ENCODE measurements at places on chromosomes 12 and 14. TPM values are rescaled to one million over a fixed set of nuclear protein-coding genes. Genes with fewer than 3 reads are reported as not detected.

DNA sequence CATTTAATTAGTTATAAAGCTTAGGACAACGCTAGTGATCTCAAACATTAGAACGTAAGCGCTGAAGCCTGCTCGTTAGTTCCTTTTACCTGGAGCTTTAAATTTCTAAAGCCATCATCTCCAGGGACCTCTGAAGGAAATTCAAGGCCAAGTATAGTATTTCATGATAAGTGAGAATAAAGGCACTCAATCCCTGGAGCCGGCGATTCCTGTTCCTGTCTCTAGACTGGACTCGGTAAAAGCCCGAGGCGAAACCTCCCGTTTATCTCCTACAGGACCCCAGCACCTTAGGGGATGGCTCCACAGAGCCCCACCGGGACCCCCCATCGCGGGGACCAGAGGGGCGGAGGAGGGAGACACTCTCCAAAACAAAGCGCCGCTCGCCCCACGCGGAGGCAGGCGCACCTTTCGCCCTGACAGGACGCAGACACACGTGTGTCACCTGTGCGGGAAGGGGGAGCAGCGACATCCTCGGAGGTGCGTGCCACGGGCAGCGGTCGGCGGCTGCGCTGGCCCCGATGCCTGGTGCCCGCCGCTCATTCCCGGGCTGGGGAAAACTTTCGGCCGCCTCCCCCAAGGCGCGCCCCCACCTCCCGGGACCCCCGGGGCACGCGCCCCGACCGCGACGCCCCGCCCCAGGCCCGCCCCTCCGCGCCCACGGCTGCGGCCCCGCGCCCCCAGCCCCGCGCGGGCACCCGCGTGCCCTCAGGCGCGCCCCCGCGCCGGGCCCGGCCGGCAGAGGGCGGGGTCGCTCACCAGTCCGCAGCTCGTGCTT, 678 bp downstream of the RPS6KA5 start:
- DNase-seq: no peak

GRCh38 chr12:59431266-59431665, 164.6 kb upstream of the SLC16A7 start:
- DNase-seq: no peak

DNA sequence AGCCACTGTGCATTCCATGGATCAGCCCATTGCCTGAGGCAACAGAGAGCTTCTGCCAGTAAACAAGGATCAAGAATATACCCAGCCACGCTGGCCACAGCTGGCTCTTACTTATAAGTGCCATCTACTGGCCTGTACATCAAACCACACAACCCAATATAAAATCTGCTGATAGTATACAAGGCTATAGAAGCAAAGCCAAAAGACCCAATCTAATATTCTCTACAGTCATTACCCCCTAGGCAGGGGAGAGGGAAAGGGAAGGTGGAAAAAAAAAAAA, 4.4 kb upstream of the FAM186B start:
- DNase-seq: no peak

GRCh38 chr14:79724934-79725717, 486.2 kb downstream of the DIO2 start:
- no peak for DNase-seq

- peak; percentile 10 for DNase-seq
Observed at GRCh38 chr12:102811110-102811737, 105.8 kb downstream of the PAH start.

GRCh38 chr12:131082290-131083194, 128.8 kb downstream of the ADGRD1 start:
- no peak for DNase-seq

DNA sequence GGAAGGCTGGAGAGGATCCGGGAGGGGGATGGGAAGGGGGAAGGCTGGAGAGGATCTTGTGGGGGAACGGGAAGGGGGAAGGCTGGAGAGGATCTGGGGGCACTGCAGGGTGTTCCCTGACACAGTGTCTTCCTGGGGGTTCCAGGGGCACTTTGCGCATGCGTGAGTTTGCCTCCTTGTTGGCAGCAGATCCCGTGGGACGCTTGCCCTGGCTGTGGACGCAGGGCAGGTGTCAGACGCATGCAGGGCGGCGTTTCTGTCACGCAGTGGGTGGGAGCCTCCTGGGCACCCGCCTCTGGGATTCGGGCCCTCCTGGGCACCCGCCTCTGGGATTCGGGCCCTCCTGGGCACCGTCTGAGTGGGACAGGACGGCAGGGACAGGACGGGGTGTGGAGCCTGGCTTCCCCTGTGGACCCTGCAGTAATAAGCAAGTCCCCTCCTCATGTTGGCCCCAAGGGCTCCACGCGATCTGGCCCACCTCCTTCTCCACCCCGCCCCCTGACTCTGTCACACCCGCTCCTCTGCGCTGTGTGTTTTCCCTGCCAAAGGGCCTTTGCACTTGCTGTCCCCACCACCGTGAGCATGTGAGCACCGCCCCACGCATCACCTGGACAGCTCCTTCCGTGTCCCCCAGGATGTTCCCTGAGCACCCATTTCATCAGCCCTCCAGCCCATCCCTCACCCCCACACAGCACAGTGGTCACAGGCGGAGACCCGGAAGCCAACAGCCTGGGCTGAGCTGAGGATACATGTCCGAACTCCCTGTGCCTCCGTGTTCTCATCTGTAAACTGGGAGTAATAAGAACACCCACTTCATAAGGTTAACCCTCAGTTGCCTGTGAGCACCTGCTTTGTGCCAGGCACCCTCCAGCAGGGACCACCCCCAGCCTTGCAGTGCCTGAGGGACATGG, 4.4 kb downstream of the MMP17 start:
- DNase-seq: peak; percentile 68

GRCh38 chr14:57025456-57025855, 215.2 kb upstream of the OTX2 start:
- DNase-seq: no peak

DNA sequence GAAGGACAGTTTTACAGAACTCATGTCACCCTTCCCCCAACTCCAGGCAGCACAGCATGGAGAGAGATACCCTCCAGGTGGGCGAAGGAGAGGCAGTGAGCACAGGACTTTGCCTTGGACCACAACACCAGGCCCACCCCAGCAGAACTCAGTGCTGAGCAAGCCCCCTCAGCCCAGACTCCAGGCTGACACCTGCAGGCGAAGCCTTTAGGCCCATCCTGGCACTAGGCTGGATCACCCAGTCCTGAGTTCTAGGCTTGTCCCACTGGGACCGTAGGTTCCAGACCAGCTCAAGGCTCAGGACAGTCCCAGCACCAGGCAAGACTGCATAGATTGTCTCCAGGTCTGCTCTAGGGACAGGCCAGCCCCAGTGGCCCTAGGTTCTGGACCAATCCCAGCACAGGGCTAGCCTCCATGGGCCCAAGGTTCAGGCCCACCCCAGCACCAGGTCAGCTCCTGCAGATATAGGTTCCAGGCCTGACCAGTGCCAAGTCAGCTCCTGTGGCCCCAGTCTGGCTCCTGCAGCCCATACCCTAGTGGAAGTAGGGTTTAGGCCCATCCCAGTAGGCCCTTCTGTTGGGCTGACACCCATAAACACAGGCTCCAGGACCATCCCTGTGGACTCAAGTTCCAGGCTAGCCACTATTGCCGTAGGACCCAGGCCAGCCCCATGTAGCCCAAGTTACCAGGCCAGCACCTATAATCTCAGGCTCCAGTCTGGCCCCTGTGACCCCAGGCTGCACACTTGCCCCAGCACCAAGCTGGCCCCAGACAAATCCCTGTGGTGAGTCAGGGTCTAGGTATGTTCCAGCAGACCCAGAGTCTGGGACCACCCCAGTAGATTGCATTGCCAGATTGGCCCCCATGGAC, 9.4 kb downstream of the WASHC3 start:
- no peak for DNase-seq

GRCh38 chr12:53113951-53114350, 10.7 kb downstream of the SOAT2 start:
- DNase-seq: no peak

- DNase-seq: no peak
Observed at GRCh38 chr12:112178796-112179195, 53.4 kb downstream of the TRAFD1 start.

DNA sequence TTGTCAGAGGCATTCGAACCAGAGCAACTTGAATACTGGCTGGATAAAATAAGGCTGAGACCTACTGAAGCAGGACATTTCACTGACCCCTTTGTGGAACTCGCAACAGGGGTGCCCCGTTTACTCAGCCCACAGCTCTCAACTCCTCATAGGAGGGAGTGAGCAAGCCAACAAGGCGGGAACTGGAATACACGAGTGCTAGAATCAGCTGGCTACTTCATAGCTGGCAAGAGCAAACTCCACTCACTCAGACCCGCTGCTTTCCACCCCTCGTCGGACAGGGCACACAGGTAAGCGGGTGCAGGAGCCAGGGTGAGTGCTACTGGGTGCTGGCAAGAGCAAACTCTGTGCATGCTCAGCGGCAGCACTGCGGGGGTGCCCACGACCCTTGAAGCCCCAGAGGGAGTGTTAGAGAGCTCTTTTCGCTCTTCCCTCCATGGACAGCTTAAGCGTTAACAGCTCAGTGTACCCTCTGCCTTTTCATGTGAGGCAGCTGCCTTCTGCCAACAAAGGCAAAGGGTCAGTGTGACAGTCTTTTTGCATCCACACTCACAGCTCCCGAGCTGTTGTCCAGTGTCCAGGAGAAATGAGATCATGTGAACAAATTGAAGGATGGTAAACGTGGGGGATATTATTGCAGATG, 15.7 kb downstream of the CAPZA3 start:
- DNase-seq: no peak

DNA sequence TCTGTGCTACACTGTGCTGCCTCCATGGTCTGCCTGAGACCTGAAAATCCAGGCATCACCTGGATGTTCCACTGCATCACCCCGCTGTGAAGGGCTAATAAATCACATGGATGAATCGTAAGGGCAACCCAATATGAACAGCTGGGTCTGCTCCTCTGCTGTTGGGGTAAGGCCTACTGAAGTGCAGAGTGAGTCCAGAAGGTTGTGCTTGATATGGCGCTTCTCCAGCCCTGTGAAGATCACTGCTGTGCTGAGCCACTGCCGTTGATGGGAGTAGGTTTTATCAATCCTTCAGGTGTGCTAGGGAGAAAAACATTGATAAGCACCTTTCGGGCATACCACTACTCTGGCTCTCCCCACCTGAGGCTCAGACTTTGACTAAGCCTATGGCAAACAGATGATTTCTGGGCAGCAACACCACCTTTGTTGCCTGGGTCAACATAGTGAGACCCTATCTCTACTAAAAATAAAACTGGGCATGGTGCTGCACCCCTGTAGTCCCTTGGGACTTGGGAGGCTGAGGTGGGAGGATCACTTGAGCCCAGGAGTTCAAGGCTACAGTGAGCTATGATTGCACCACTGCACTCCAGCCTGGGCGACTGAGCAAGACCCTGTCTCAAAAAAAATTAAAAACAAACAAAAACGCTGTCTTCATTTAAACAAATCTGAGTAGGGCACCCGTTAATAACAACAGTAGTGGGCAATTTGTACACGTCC, 1.7 kb downstream of the ACVRL1 start:
- DNase-seq: no peak

DNA sequence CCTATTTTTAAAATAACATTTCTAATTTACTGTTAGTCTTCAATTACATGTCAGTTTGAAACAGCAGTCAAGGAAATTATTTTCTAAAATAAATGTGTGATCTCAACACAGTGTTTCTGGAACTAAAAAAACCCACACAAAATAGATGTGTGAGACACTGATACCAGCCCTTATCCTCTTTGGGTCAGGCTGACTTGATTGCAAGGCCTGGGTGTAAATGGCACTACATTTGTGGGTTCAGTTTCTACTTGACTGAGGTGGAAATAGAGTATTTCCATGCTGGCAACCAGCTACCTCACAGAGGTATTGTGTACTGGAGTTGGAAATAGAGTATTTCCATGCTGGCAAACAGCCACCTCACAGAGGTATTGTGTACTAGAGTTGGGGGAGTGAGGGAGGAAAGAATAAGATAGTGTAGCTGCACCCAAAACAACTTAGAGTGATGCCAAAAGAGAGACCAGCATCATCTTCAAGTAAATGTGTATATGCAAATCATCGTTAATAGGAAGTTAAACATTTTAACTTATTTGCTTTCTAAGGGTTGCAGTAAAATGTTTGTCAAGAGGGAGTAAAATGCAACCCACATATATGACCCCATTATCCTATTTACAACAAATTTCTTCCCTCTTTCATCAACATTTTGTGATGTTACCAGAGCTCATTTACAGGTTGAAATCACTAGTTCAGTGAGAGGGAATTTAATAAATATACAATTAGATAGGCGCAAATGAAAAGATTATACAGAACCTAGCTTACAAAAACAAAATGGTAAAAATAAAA, 10.7 kb upstream of the LYZ start:
- DNase-seq: no peak

GRCh38 chr14:74495356-74495755, 1.8 kb downstream of the ISCA2 start:
- peak; percentile 69 for DNase-seq

DNA sequence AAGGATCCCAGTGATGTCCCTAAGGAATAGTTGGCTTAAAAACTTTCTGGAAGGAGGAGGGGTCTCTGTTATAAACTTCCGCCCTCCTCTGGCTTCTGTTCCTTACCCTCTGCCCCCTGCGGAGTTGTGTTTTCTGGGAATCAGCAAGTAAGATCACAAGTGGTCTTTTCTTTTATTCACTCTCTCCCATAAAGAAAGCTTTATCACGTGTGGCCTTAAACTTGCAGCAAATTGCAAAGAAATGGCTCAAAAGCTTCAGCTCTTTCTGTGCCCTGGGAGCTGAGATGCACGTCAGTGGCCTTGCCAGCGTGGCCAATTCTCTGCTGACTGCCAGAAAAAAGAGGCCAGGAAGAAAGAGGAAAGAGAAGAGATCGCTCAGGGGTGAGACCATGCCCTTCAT, at the start of gene SLCO1C1:
Gene SLCO1C1, plus strand, starts transcription at position 101 of the 400 bp plus-strand sequence. CDS start 4,245 bp downstream, outside the sequence.
- no peak for DNase-seq

GRCh38 chr12:8709124-8709830, 11.5 kb downstream of the RIMKLB start:
- DNase-seq: peak; percentile 65

DNA sequence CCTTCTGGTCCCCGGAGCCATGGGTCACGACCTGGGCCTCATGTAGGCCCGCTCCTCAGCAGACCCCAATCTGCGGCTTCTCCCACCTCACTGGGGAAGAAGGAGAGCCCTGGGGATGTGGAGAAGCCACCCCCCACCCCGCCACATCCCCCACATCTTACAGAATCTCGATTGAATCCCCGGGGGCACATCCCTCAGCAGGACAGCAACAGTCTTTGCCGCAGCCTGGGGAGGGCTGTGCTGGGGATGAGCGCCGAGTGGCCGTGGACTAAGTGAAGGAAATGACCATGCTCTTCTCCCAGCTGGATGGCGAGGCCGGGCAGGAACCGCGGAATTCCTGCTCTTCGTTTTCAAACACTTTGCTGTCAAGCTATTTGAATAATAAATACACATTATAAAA, 169.0 kb upstream of the RTL1 start:
- no peak for DNase-seq

DNA sequence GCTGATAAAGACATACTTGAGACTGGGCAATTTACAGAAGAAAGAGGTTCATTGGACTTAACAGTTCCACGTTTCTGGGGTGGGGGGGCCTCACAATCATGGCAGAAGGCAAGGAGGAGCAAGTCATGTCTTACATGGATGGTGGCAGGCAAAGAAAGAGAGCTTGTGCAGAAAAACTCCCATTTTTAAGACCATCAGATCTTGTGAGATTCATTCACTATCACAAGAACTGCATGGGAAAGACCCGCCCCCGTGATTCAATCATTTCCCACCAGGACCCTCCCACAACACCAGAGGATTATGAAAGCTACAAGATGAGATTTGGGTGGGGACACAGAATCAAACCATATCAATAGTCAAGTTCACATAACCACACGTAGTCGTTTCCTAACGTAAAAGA, 85.5 kb downstream of the USP15 start:
- no peak for DNase-seq

NRIP2 gene
- total RNA-seq: 0.86 TPM

ALDH1L2 gene
- 23.3 TPM for total RNA-seq

TEX22 gene
- total RNA-seq: 0.32 TPM

GALNT6 gene
- total RNA-seq: 32.2 TPM

MNAT1 gene
- 59.3 TPM for total RNA-seq

NACA gene
- total RNA-seq: 656 TPM

Measured in fibroblast of villous mesenchyme (primary cell).